ENCODE measurements at places on chromosomes 2 and 18.

GRCh38 chr2:148917431-148917830 is 42.4 kb downstream of the KIF5C start:
- no peak for DNase-seq

DNA sequence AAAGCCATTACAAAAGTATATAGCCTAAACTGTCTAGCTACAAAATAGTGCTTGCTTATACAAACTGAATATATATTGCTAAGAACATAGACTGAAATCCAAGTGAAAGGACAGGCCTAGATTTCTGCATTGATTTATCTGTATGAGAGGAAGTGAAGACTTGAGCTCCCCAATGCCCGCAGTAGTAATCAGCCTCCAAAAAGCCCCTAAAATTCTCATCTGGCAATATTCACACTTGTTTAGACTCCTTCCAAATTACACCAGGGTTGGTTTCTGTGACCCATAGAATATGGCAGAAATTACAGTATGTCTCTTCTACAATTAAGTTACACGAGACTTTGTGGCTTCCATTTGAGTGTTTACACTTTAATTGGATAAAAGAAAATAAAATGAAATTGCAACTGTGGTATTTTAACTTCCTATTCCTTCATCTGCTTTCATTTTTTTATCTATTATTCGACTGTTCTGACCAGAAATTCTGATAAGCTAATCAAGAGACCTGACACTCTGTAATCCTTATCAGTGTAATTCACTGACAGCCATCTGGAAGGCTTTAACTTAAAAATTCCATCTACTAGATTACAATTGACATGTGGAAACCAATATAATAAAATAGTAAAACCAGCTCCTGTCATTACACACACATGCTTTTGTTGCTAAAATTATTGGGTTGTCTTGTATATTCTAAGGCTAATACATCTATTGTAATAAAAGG is 21.1 kb downstream of the ABCB11 start:
- no peak for DNase-seq

- DNase-seq, result no peak
These were observed 104.4 kb upstream of the STK17B start for GRCh38 chr2:196275646-196276352.

DNA sequence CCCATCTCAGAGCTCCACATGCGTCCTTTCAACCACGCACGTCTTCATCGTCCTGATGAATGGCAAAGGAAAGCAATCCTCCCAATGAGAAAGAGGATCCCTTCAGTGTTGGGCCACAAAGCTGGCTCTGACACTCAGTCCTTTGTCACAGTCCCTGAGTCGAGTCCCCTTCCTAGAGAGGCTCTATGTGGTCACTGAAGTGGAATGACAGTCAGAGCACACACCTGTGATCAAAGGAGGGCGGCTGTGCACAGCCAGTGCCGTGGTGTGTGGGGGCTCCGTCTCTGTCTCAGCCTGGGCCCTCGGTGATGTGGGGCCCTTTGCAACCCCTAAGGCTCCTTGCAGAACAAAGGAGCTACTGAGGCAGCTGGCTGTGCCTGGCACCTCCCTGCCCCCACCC is 157.3 kb upstream of the APCDD1 start:
- DNase-seq, result no peak

GRCh38 chr2:228786901-228787300 is 484.2 kb downstream of the PID1 start:
- no peak for DNase-seq

GRCh38 chr18:6406075-6406909 is 8.4 kb downstream of the L3MBTL4 start:
- DNase-seq, result no peak

GRCh38 chr2:160305081-160305750 is 105.1 kb upstream of the ITGB6 start:
- no peak for DNase-seq

- peak; percentile 42 for DNase-seq
These were observed 4.2 kb downstream of the TTC27 start for GRCh38 chr2:32632089-32632488.

DNA sequence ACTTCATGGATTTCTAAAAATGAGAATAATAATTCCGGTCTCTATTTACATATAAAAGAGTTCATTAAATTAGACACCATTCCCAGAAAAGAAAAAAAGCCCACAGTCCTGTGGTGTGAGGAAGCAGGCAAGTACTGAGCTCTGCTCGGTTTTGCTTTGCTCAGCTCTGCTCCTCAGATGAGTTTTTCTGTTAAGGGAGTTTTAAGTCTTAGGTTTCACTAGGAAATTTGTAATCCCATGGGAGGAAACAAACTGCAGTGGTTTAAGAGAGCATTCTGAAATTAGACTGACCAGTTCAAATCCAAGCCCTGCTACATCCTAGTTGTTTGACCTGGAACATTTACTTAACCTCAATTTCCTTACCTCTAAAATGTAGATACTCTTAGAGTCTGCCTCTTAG is 338.6 kb upstream of the MMADHC start:
- DNase-seq, result no peak

DNA sequence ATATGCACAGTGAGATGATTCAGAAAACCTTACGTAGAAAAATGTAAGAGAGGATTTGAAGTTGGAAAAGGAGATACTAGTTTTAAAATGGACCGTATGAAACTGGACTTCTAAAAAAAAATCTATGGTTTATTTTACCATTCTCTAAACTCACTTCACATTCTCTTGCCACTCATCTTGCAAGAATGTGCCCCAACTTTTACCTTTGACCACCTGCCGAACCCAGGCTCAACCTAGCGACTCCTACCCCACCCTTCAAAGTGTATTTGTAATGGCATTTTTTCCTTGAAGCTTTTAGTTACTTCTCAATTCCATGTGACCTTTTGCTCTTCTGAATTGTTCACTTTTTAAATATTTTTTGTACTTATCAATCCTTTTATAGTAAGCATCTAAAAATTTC is 160.8 kb downstream of the PHLPP1 start:
- DNase-seq, result no peak

DNA sequence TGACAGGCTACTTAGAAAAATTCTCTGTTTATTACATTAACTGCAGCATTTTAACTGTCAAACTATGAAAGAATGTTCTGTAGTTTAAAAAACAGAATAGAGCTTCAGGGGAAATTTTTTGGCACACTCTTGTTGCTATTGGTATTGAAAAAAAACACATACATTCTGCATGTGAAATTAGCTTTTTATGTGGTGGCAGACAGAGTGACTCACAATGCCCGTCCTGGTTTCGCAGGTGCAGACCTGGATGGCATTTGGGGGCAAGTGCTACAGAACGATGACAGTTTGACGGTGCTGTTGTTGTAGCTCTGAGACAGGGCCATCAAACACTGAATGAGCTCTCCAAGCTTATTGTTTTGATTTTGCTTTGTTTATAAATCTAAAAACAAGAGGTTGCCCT is 105.0 kb upstream of the MAP3K20 start:
- peak; percentile 35 for DNase-seq

DNA sequence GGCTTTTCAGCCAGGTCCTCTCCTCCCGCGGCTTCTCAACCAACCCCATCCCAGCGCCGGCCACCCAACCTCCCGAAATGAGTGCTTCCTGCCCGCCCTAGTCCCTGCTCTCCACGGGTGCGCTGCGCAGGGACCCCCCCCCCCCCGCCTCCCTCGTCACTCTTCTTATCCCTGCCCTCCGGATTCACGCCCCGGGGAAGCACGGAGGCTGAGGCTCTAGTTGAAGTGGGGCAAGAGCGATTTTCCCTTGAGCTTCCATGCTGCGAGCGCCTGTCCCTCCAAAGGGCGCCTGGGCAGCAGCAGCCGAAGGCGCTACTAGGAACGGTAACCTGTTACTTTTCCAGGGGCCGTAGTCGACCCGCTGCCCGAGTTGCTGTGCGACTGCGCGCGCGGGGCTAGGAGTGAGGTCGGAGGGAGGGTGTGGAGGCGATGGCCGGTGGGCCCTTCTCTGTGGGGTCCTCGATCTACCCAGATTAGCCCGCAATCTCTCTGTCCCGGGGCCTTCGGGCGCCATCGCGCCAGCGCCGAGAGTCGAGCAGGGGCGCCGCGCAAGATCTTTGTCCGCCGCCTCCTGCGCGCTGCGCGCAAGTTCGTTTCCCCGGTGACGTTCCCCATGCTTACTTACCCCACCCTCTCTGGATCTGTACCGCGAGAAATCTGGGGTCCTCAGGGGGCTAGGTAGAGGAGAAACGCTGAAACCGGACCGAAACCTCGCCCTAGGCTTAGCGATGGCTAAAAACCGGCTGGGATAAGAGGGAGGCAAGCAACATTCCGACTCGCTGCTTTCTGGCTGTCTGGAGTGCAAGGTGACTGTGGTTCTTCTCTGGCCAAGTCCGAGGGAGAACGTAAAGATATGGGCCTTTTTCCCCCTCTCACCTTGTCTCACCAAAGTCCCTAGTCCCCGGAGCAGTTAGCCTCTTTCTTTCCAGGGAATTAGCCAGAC is 677 bp downstream of the GAD1 start:
- no peak for DNase-seq

- no peak for DNase-seq
These were observed 122.1 kb downstream of the EML6 start for GRCh38 chr2:54845514-54845913.

GRCh38 chr2:6510532-6510931 is 355.2 kb downstream of the CMPK2 start:
- DNase-seq, result no peak

Measured in COLO829 (cell line).